ENCODE measurements at places on chromosomes 1 and 21.

DNA sequence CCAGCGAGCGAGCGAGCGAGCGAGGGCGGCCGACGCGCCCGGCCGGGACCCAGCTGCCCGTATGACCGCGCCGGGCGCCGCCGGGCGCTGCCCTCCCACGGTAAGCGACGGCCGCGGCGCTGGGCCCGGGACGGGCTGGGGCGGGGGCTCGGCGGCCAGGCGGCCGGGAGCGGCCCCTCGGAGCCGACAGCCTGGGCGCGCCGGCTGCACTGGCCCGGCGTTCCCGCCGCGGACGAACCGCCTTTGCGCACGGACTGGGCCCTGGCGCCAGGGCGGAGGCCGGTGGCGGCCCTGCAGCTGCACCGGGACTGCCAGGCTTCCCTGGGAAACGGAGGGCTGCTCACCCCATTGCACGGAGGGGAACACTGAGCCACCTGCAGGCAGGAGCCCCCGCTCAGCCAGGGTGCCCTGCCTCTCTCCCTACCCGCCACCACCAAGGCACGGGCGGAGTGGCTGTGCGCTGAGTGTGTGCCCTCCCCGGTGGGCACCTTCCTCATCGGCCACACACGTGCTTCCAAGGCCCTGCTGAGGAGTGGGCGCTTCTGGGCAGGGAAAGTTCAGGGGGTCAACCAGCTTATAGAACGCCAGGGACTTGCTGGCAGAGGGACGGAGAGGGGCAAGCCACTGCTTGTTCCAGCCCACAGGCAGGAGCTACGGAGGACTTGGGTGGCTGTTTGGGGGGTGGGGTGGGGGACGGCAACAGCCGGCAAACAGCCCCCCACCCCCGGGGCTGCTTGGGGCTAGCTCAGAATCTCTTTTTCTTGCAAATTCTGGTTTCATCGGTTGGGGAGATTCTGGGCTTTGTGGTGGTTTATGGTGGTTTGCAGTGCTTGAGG, 532 bp downstream of the CSF1 start:
- no peak for DNase-seq

DNA sequence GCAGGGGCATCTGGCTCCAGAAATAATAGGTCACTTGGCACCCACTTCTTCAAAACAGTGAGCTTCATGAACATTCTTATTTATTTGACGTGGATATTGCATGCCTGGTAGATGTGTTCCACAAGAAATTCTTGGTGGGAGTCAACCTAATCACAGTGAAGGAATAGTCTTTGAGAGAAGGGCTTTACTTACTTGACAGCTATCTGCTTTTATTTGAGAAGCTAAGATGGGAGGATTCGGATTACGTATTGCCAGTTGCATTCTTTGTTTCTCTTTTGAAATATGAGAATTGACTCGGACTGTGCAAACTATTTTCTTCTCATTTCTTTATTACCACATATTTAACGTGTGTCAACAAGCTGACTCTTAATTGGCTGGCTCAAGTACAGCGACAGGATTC, 117.2 kb downstream of the FASLG start:
- no peak for DNase-seq

DNA sequence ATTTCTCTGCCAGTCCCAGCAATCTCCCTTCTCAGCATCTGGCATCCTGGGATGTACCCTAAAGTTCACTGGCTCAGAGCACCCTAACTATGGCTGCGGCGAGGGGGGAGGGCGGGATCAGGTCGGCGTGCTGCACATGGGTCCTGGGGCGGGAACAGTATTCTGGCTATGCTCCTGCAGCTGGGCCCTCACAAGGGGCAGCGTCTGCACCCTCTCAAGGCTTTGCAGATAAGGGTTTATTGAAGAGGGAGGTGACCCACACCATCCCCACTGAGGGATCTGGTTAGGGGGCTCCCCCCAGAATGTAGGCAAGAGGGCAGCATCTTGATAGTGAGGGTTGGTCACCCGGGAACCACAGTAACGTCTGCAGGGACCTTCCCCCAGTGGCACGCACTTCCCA, 44.9 kb upstream of the PCBP3 start:
- no peak for DNase-seq

DNA sequence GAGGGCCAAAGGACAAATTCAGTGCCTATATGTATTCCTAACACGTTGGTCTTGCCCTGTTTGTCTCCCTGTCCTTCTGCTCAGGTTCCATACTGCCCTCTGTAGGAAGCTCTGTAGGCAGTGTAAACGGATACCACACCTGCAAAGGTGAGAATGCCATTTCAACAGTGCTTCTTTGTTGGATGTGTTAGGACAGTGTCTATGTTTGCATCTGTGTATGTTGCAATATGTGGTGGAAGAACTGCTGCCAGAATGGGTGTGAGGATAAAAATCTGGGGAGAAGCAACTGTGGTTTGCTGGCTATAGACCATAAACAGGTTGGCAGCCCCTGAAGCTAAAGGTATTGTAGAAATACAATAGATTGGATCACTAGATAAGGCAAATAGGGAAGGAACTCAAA, 113.1 kb upstream of the BMP8A start:
- peak; percentile 5 for DNase-seq

- peak; percentile 84 for DNase-seq
These were observed 124.4 kb upstream of the CACYBP start for GRCh38 chr1:174875306-174875705.

- no peak for DNase-seq
These were observed 317.9 kb downstream of the NFIA start for GRCh38 chr1:61400131-61400770.

- DNase-seq: peak; percentile 76
These were observed 8.3 kb upstream of the SLC2A1 start for GRCh38 chr1:42966688-42967612.

- DNase-seq: no peak
These were observed 6.4 kb downstream of the UTP11 start for GRCh38 chr1:38018864-38019343.

DNA sequence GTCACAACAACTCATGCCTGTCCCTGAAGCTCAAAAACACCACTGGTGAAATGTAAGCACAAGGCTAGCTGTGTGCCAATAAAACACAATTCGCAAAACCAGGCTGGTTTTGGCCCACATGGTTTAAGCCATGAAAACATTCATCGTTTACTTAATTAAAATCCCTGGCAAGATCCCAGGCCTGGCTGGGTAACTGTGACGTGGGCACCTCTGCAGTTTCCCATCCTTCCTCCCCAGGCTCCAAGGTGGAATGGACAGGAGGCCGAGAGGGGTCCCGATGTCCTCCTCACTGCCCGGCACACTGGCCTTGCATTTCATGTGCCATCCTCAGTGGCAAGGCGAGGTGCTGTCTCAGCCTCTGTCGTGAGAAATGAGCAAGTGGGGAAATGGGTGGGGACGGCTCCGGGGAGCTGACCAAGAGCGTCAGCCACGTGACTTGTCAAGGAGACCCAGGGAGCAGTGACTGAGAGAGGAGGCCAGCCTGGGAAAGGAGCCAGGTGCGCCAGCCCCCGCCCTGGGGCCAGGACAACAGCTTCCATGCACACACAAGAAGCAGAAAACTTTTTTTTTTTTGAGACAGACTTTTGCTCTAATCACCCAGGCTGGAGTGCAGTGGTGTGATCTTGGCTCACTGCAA, 153.1 kb upstream of the RAB4A start:
- DNase-seq: no peak

- no peak for DNase-seq
These were observed 132.8 kb downstream of the CASZ1 start for GRCh38 chr1:10663678-10664035.

DNA sequence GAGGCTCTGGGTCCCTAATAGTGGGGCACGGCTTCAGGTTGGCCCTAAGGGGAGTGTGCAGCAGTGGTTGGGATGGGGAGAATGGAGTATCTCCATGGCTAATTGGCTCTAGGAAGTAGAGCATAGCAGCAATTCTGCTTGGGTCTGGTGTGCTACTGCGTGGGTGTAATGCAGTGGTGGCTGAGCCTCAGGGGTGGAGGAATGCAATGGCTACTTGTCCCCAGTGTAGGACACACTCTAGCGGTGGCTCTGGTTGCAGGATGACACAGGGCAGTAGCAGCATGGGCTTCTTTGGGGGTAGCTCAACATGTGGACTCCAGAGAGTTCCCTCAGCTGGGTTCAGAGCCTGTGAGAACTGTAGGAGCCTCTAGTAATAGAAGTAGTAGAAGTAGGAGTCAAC, 91.2 kb upstream of the FAM78B start:
- DNase-seq: no peak

- DNase-seq: no peak
These were observed 4.0 kb upstream of the CSF3R start for GRCh38 chr1:36486439-36487335.

DNA sequence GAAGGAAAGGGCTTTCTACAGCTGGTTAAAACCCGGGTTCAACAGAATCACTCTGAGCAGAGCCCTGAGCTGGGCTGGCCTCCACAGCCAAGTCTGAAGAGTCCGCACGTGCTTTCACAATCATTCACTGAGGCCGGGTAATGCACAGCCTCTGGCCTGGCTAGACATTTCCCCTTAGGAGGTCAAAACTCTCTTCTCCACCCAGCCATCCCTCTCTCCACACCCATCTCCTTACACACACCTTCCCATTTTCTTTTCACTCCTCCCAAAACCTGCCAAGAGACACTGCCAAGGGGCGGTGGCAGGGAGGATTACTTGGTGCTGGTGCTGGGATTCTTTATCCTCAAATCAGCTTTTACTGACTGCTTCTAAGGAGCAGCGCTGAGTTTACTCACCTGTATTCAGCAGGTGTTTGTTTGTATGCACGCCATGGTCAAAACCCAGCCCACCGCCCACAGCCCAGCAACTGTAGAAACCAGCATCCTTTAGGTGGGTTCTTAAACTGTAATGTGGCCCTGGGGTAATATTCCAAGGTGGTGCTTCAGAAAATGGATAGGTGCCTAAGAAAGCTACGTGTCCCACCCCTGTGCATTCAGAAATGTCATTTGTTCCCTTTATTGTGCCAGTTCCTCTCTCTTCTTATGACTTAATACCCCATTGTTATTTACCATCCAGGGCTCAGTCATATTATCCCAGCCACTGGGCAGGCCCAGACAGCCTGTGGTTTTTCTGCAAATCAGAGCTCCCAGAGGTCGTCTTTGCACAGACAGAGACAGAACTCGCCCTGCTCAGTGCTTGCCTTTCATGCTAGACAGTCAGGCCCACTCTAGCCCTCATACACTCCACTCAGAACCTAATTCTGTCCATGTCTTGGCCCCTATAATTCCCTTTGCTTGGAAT, 80.2 kb downstream of the ADSS2 start:
- DNase-seq: peak; percentile 23

DNA sequence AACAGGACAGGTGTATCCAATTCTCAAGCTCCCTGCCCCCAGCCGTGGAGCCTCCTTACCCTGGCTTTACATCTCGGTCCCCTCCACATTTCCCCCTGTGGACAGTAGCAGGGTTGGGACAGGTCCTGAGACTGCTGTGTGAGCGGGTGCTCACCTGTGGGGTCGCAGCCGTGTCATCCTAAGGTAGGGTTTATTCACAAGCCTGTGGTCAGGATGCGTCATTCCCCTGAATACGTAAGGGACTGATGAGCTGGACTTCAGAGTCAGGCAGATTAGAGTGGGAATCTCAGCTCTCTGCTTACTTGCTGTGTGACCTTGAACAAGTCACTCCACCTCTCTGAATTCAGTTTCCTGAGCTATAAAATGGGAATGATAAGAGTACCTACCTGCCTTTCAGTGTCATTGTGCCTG, 17.7 kb downstream of the ZNF362 start:
- no peak for DNase-seq

- peak; percentile 39 for DNase-seq
These were observed 7.7 kb downstream of the ARHGEF19 start for GRCh38 chr1:16204634-16205333.

- no peak for DNase-seq
These were observed 41.3 kb downstream of the WDTC1 start for GRCh38 chr1:27275696-27276095.

GRCh38 chr1:17915511-17916197, 160.5 kb downstream of the ACTL8 start:
- DNase-seq: no peak

GRCh38 chr1:10444795-10445397, 4.9 kb upstream of the CORT start:
- no peak for DNase-seq

GRCh38 chr1:200704986-200705500, 33.6 kb upstream of the CAMSAP2 start:
- no peak for DNase-seq

DNA sequence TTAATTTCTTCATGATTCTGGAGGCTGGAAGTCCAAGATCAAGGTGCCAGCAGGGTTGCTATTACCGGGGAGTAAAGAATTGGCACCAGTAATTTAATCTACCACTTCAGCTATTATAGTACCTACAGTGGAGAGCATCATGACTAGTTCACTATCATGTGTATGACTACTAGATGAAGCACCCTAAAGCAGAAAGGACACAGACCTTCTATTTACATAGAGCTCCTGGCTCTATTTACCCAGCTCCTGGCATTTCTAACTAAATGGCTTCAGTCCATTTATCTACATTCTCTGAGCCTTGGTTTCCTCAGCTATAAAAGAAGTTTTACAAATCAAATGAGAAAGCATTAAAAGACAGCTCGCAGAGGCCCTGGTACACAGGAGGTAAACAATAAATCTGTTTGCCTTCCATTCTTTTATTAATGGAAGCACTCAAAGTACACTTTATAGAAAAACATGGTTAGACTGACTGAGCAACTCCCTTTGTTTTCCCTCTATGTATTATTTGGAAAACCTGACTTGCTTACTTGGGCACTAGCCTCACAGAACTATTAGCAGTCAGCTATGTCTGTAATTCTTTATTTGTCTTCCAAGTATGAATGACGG, 203.0 kb downstream of the SLC35F3 start:
- DNase-seq: no peak

DNA sequence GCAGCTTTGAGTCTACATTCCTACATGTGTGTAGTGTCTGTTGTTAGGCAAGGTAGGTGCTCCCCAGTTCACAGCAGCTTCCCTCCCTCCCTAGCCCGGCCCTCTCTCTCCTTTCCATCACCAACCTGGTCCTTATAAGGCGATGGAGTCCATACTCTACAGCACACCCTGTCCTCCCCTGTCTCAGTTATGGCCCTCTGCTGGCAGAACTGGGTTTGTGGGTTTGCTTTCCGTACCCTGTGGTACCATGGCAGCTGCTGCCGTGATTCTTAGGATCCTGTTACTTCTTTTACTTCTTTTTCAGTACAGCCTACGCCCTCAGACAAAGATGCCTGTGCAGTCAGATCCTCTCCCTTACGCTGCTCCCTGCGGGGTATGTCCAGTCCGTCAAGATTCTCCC, 31.7 kb downstream of the AK5 start:
- no peak for DNase-seq

DNA sequence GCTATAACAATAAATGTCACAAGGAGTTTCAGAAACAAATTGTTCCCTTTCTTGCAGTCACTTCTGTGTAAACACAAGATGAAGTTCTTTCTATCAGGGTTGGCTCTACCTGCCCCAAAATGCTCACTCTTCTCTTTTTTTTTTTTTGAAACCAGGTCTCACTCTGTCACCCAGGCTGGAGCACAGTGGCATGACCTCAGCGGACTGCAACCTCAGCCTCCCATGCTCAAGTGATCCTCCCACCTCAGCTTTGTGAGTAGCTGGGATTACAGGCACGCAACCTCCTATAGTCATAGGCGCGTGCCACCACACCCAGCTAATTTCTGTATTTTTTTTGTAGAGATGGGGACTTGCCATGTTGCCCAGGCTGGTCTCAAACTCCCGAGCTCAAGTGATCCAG, 10.5 kb upstream of the CTNNBIP1 start:
- no peak for DNase-seq

DNA sequence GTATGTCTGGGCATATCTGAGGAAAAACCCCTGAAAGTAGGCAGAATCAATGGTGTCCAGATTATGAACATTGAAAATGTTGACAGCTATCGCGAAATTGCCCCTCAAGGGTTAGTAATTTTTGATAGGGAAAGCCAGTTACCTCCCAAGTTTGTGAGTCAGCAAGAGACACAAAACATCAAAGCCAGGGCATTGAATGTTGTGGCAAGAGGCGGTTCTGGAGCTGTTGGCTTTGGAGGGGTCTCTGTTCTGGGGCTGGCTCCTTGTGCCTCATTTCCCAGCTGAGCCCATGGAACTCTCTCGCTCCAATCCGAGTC, 10.6 kb upstream of the S100A11 start:
- DNase-seq: no peak

Data from NCI-H1436 (cell line).